Effector CD4-positive, alpha-beta T cell (primary cell): ENCODE measurements at places on chromosomes 7 and 10.
A peak's percentile ranks its signal among the peaks of the same experiment; 100 is the strongest.

DNA sequence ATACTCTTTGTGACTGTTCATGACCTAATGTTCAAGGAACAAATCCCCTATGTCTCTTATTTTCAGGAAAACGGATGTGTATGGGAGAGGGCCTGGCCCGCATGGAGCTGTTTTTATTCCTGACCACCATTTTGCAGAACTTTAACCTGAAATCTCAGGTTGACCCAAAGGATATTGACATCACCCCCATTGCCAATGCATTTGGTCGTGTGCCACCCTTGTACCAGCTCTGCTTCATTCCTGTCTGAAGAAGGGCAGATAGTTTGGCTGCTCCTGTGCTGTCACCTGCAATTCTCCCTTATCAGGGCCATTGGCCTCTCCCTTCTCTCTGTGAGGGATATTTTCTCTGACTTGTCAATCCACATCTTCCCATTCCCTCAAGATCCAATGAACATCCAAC is 27.3 kb upstream of the CYP2C19 start:
- DNase-seq = no peak

- DNase-seq = no peak
These were observed 437.1 kb upstream of the NPVF start for GRCh38 chr7:25665374-25665773.

DNA sequence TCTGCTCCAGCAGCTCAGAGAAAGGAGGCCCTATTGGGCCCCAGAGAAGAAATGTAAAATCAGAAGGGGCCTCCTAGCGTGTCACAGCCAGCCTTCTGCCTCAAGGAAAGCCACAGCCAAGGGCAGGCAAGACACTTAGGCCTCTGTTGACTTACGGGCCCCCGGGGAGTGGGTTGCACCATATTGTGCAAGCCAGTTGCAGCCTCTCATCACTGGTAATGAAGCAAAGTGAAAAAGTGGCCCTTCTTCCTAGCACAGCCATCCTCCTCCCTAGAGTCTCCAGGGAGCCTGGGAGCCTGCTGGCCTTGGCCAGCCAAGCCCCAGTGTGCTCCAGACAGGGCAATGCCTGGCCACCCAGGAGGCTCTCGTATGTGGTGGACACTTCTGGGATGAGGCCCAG is 56.2 kb upstream of the GDF10 start:
- DNase-seq = no peak

GRCh38 chr10:93068411-93069244 is 5.1 kb upstream of the CYP26A1 start:
- no peak for DNase-seq

- DNase-seq = no peak
These were observed 270.1 kb upstream of the AKR1E2 start for GRCh38 chr10:4555920-4556319.

DNA sequence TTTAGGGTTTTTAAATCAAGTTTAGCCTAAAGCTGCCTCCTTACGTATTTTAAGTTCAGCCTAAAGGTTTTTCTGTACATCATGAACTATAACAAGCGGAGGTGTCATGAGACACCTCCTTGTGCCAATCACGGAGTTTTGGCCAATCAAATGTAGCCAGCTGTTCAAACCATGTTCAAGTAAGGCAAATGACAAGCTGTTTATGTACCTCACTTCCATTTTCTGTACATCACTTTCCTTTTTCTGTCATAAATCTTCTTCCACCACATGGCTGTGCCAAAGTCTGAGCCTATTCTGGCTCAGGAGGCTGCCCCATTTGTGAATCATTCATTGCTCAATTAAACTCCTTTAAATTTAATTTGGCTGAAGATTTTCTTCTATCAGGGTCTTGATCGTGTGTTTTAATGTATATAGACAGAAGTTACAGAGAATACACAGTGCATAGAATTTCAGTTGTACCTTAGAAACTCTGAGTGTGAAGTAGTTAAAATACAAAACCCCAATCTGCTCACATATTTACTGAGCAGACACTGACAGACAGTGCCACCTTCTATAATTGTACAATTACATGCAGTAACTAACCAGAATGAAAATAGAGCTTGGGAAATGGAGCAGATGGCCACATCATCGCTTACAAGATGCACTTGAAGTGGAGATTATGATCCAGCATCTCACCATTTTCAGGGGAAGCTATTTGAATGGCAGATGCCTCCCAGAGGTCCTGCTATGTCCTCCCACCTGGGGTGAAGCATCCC is 76.9 kb upstream of the LANCL2 start:
- no peak for DNase-seq

- DNase-seq = no peak
These were observed 159.1 kb upstream of the FEZF1 start for GRCh38 chr7:122463631-122464030.

- DNase-seq = no peak
These were observed 28.3 kb downstream of the CCM2 start for GRCh38 chr7:45028138-45028919.

DNA sequence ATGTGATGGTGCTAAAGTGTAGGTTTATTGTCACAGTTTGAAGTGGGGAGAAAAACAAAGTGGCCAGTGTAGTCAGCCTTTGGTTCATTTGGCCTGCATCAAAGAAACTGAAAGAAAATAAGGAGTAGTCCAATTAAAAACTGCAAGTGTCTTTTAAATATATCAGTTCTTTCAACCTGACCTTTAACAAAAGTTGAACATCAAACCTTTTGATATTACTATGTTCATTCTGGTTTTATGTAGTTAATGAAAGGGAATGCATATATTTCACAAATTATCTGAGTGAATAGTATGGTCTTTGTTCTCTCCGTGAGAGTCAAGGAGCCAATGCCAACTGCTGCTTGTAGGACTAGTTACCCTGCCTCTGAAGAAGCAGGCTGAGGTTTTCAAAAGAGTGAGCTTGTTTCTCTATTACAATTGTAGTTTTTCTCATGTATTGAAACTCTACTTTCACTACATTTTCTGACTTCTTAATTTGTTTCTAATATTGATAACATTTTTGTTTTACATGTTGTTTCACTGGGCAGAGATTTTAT is 1160.8 kb upstream of the LRRTM3 start:
- DNase-seq = no peak

DNA sequence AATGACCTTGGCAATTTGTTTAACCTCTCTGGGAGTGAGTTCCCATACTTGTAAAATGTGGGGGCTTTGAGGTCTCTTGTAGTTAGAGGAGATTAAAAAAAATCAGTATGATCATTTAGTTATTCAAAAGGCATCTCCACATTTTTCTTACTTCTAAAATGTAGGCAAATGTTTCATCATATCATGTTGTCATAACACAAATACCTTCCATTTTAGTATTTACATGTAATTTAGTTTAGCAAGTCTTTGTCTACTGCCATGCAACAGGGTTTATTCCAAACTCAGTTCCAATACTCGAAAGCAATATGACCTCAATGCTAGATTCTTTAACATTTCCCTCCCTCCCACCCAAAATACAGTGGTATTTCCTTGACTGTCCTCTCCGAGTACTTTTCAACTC is 262.8 kb upstream of the IMMP2L start:
- no peak for DNase-seq

- no peak for DNase-seq
These were observed 34.0 kb downstream of the CYTH3 start for GRCh38 chr7:6238309-6238925.

GRCh38 chr7:139630643-139631519 is 107.4 kb downstream of the CLEC2L start:
- DNase-seq = no peak

DNA sequence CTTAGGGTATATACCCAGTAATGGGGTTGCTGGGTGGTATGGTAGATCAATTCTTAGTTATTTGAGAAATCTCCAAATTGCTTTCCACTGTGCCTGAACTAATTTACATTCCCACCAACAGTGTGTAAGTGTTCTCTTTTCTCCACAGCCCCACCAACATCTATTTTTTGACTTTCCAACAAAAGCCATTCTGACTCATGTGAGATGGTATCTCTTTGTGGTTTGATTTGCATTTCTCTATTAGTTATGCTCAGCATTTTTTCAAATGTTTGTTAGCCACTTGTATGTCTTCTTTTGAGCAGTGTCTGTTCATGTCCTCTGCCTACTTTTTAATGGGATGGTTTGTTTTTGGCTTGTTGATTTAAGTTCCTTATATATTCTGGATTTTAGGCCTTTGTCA is 66.4 kb downstream of the MGAM2 start:
- no peak for DNase-seq

- no peak for DNase-seq
These were observed 25.1 kb upstream of the CDK1 start for GRCh38 chr10:60753152-60753551.

- DNase-seq = no peak
These were observed 41.2 kb upstream of the VCL start for GRCh38 chr10:73956476-73957359.

DNA sequence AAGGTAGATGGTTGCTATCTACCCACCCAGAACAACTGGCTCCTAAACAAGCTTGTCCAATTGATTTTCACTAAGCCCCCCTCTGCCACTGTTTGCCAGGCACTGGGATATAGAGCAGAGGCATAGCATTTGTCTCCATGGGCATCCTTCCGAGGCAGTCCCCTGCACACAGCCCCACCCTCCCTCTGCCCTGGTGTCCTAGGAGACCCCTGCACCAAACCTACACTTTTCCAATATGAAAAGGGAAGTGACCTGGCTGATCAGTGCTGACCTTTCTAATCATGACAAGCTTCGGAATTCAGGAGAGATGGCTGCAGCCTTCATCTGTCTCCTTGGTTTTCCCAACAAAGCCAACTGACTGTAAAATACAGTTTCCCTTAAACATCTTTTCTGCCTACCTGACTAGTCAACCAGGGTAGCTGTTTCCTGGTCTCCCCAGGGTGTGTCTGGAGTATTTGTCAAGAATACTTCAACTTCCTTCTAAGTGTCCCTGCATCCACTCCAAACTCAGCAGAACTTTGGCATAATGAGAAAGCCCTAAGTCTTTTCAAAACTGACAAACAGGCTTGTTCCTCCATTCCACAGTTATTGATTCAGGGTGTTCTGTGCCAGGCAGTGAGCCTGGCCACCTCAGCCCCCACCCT is 7.6 kb upstream of the SLC18A3 start:
- DNase-seq = no peak

GRCh38 chr7:81183326-81183725 is 264.5 kb upstream of the SEMA3C start:
- DNase-seq = no peak

GRCh38 chr10:62895063-62895462 is 78.9 kb upstream of the EGR2 start:
- no peak for DNase-seq

GRCh38 chr7:76133164-76133775 is 68.4 kb upstream of the SRRM3 start:
- DNase-seq = no peak

GRCh38 chr7:106893591-106893990 is 28.5 kb downstream of the PIK3CG start:
- DNase-seq = no peak

GRCh38 chr10:16519908-16520861 is 1.5 kb downstream of the C1QL3 start:
- no peak for DNase-seq

GRCh38 chr10:69908124-69908523 is 106.4 kb downstream of the COL13A1 start:
- no peak for DNase-seq

DNA sequence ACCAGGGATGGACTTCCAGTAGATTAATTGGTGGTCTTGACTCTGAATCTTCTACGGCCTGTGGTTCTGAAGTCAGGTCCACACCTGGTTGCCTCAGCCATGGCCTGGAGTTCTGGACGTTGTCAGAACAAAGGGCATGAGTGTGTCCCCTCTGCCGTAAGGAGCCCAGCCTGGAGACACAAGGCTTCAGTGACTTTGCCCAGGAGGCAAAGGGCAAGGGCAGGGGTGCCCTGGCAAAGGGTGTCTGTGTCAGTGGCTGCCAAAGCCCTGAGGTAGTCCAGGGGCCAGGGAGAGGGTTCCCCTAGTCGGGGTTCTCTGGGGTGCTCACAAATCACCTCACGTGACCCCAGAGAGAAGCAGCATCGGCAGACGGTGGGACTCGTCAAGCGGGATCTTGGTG is 273.2 kb upstream of the ZNF32 start:
- no peak for DNase-seq

DNA sequence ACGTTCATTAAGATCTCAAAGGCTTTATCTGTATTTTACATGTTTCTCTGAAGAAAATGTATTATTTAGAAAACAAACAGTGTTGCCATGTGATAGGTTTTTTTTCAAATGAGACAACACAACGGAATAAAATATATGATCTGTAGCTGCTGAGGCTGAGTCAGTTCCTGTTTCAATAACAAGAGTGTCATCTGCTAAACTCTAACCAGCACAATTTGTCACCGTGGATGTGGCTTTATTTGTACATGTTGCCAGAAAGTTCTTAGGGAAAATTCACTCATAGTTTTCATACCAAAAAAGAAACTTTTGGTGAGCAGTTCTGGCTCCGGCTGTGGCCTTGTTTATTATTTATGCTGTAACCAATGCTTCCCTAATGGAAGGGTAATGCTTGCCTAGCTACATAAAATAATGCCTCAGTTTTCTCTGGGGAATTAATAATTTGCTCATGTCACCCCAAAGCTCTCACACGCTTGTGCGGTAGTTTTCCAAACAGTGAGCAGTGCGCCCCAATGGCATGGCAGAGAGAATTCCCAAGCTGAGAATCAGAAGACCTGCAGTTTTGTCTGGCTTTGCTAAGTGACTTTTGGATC is 20.3 kb upstream of the KLF6 start:
- DNase-seq = peak; percentile 64

DNA sequence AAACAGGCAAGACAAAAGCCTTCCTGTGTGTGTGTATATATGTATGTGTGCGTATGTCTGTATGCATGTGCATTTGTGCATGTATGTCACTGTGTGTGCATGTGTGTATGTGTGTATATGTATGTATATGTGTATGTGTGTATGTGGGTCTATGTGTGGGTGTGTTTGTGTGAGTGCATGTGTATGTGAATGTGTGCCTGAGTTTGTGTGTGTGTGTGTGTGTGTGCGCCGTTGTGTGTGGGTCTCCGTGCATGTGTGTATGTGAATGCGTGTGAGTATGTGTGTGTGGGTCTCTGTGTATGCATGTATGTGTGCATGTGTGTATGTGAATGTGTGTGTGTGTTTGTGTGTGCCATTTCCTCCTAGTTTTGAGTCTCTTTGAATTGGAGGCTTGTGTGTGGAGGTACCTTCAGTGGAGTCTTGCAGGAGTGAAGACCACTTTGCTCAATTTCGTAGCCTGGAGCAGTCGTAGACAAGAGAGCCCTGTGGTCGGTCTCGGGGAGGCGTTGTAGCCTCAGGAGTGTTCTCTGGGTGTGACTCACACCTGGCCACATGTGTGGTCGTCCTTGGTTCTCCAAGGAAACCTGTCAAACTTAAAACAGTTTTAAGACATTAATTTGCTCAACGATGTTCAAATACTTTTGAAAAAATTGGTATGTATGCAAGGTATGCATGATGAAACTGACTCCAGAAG is 28.1 kb downstream of the INPP5A start:
- no peak for DNase-seq
